ENCODE measurements at places on chromosomes 5 and 9.

- DNase-seq: no peak
Measured at GRCh38 chr5:16580382-16580781, 36.4 kb downstream of the RETREG1 start.

DNA sequence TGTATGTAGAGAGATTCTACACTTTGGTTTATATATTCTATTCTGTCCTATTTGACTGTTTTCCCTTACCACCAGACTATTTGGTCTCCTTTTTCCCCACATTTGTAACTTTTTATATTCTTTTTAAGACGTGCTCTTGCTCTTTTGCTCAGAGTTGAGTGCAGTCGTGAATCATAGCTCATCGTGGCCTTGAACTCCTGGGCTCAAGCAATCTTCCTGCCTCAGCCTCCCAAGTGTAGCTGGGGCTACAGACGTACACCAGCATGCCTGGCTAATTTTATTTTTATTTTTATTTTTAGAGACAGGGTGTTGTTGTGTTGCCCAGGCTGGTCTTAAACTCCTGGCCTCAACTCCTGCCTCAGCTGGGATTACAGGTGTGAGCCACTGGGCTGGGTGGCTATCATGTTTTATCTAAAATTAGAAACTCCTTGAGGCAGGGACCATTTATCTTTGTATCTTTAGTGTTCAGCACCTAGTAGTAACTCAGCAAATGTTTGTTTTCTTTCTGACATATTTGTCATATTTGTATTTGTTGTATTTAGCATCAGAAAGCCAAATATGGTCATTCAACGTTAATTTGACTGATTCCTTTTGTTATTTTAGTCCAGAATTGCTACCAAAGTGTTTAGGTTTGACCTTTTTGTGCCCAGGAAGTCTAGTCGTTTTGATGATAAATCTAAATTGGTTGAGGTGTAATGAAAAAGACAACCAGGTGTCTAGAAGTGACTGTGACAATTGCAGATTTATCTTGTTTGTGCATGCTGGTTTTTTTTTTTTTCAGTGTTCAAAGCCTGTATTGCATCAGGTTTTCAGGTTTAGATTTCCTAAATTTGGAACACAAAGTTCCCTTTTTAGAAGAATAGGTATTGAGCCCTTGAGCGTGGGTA lies 44.3 kb downstream of the ERBIN start:
- no peak for DNase-seq

DNA sequence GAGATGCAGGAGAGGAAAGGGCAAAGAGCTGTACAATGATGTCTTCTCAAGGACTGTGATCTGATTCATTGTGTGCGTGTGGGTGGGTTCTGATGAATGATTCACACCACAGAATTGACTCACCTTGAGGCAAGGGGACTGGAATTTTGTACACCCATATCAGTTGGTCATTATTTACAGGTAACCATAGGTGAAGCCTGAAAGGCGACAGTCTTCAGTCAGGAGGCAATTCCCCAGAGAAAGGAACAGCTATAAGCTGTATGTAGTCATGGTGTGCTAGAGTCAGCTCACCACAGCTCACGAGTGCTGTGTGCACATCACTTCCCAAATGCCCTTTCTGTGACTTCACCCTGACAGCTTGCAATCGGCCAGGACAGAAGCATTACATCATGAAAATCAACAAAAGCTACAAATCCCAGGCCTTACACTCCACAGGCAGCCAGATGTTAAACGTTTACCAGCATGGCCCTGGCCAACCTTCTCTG lies 87.6 kb upstream of the RPS23 start:
- DNase-seq: peak; percentile 62

GRCh38 chr5:96065685-96066385 lies 104.2 kb upstream of the ELL2 start:
- DNase-seq: no peak

GRCh38 chr9:8816361-8816760 lies 1016.8 kb upstream of the DMAC1 start:
- DNase-seq: no peak

DNA sequence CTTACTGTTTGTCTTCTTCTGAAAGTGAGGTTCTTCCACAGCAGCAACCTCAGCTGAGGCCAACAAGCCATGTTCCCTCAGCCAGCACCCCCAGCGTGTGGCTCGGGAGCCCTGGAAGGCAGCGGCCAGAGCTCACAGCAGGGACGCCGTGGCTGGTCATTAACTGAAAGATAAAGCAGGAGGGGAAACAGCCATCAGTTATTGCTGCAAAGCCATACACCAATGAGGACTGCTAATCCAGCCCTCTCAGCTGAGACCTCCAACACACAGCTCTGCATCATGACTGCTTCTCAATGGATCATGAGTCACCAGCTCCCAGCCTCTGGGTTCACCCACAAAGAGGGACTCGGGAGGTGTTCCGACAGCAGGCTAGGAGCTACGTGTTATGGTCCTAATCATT lies 24.3 kb downstream of the ABCA1 start:
- DNase-seq: no peak

GRCh38 chr5:140227046-140227445 lies 52.1 kb downstream of the CYSTM1 start:
- no peak for DNase-seq

DNA sequence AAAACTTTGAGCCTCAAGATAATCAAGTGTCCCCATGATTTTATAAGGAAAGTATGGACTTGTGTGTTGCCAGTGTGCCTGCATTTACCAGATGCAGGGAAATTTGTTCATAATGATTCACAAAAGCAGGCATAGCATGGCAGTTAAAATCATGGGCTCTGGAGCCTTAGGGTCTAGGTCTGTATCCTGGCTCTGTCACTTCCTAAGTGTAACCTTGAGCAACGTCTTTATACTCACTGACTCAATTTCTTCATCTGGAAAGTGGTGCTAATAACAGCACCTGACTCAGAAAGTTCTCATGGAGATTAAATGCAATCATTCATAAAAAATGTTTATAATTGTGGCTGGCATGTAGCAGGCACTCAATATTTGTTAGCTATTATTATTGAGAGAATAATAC lies 234.9 kb downstream of the SAXO1 start:
- DNase-seq: no peak

- DNase-seq: no peak
Measured at GRCh38 chr9:87663556-87663955, 62.4 kb upstream of the CTSL start.

DNA sequence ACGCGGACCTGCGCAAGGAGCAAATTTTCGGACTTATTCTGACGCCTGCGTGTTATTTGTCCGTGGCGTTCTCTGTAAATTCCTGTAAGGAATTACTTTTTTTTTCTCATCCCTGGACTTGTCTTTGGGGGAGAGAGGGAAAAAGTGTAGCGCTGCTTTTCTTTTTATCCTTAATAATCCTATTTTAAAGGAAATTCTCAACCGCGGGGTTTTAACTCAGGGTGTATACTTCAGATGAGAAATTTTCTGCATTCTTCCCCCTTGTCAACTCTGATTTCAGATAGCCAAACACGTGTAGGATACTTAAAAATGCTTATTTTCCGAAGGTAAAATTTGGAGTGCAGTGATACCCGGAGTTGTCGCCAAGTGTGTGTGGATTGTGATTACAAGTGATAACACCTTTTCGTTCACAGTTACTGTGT lies 853 bp downstream of the DCP2 start:
- DNase-seq: no peak

GRCh38 chr5:40736103-40736875 lies 19.5 kb downstream of the TTC33 start:
- DNase-seq: no peak

DNA sequence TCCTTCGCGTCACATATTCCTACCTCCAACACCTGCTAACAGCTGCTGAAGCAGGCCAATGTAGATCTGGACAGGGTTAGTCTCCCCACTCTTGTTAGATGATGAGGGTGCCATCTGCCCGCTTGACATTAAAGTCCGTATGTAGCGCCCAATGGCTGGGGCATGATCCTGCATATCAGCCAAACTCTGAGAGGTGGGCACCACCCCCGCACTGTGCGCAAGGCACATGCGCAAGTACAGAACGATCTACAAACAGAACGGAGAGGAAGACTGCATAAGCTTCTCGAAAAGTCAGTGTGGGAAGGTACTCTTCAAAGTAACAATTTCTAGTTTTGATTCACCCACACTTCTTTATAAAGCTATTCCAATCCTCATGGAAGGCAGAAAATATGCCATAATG lies 69.8 kb downstream of the ECPAS start:
- DNase-seq: no peak

DNA sequence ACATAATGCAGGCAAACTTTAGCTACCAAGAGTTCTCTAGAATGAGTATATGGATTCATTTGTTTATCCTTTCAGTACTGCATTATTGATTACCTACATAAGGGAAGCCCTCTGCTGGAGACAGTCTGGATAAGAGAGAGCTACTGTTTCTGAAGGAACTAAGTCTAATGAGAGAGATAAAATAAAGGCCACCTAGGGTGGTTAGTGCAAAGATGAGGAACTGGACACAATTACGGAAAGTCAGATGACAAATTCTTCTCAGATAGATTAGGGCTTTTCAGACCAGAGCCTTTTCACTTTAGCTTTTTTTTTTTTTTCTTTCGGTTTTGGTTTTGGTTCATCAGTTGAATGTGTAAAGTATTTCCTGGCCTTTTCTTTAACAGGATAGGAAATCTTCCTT lies 31.3 kb downstream of the ISOC1 start:
- no peak for DNase-seq

GRCh38 chr5:96331681-96332361 lies 101.2 kb downstream of the PCSK1 start:
- DNase-seq: no peak

DNA sequence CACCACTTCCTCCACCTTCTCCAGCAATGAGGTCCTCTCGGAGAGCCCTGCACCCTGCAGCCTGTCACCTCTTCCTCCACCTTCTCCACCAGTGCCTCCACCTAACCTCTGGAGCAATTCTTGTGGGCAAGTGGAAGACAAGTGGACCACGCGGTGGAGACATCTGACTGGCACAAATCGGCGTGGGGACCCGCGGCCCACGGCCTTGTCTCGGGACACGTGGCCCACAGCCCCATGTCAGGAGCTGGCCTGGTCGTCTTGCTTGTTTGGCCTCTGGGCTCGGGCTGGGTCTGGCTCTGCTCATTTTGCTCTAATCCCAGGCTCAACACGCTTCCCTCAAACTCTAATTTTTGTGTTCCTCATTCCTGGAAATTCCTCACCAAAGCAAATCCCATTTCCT lies 393.1 kb upstream of the IRX1 start:
- DNase-seq: no peak

DNA sequence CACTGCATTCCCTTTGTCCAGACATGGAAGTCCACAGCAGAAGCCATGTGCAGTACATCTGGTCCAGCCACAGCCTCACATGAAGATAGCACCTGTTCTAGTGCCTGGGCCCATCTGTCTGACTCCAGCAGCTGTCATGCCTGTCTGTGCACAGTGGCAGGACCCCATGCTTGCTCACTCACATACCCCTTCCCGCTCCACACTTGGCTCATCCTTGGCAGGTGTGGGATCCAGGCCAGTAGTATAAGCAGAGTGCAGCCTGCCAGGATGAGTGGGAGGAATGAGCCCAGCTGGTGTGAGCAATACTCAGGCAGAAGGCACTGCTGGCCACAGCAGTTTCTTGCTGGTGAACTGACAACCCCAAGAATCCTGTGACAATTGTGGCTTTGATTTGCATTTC lies 168.0 kb downstream of the PRDM9 start:
- no peak for DNase-seq

DNA sequence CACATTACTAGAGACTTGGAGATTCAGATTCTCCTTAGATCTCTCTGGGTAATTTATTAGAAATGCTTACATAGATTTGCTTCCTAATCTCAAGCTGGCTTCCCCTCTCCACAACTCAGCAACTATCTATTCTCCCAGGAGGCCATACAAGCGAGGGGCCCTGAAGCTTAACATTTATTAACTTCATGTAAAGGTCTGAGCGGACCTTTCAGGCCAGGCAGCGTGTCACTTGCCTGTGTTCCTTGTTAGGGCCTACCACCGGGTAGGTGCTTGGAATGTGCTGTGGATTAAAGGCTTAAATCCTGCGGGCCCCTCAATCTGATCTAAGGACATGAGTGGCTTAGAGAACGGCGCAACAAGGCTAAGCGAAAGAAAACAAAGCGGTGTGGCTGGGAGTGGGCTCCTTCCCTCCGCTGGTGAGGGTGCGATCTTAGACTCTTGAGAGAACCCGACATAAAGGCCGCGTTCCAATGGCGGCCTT lies 712 bp upstream of the HSPA4 start:
- DNase-seq: no peak

GRCh38 chr9:137476856-137477255 lies 17.7 kb upstream of the NSMF start:
- no peak for DNase-seq

DNA sequence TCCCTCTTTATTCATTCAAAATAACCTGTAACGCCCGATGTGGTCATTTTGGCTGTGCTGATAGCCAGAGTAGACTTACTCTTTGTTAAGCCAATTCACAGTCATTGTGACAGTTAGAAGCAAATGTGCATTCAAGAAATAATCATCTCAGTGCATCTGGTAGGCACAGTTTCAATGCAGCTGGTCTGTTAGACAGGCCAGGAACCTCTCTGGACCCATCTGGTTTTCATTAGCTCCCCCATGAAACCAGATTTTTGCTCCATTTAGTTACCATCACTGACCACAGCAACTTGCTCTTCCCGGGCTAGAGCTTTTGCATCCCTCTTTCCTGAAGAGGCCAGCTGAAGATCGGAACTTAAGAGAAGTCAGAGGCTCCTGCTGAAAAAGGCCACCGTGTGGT lies 284.2 kb downstream of the NSG2 start:
- no peak for DNase-seq

GRCh38 chr5:177599731-177600507 lies at the start of gene B4GALT7:
Gene B4GALT7 (plus strand): TSS chr5:177600132. CDS start chr5:177600211, 79 bp downstream.
- DNase-seq: peak; percentile 86

- no peak for DNase-seq
Measured at GRCh38 chr5:136516637-136517036, 151.3 kb upstream of the TRPC7 start.

DNA sequence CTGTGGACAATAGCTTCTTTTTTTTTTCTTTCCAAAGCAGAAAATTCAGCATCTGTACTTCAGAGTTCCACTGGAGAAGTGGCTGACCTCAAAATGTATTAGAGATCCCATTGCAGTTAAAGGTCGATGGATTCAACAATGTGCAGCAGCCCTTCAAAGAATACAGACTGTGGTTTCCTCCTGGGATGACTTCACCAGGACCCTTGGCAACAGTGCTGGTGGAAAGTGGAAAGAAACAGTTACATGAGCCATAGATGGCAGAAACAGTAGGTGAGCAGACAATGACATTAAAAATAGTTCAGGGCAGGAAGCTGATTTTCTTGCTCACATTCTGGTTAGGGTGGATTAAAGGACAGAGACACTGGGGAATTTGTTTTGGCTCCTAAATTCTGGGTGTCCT lies 62.4 kb downstream of the SLC28A3 start:
- DNase-seq: no peak

- DNase-seq: no peak
Measured at GRCh38 chr9:13431222-13431536, 151.7 kb upstream of the MPDZ start.

DNA sequence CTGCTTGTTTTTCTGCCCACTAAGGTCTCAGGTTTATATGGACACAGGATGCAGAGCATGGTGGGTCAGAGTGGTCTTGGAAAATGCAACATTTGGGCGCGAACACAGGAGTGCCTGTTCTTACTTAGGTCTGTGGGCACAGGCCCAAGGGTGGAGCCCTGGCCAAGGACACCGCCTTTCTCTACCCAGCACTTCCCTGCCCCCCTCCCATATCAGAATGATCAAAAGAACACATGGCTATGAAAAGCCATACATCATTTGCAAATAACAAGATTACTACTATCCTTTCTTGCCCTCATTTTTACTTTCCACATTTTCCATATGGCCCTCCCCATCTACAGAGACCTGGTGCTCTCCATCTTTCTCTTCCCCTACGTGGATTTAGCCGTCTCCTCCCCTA lies 162.2 kb downstream of the ENC1 start:
- no peak for DNase-seq
